ENCODE measurements at places on chromosomes 1 and 21. TPM values are rescaled to one million over a fixed set of nuclear protein-coding genes. Genes with fewer than 3 reads are reported as not detected.

GRCh38 chr1:16088351-16088911 lies 15.0 kb upstream of the FAM131C start:
- no peak for DNase-seq

The CXADR gene
- polyA plus RNA-seq = 45.6 TPM

The OR2T2 gene
- polyA plus RNA-seq = not detected

- no peak for DNase-seq
Measured at GRCh38 chr1:54865238-54866073, 21.5 kb downstream of the DHCR24 start.

GRCh38 chr1:231792634-231793033 lies 166.0 kb downstream of the DISC1 start:
- no peak for DNase-seq

The NBPF6 gene
- polyA plus RNA-seq = not detected

GRCh38 chr1:210394281-210394821 lies 65.6 kb downstream of the HHAT start:
- DNase-seq = no peak

The RGS13 gene
- not detected for polyA plus RNA-seq

DNA sequence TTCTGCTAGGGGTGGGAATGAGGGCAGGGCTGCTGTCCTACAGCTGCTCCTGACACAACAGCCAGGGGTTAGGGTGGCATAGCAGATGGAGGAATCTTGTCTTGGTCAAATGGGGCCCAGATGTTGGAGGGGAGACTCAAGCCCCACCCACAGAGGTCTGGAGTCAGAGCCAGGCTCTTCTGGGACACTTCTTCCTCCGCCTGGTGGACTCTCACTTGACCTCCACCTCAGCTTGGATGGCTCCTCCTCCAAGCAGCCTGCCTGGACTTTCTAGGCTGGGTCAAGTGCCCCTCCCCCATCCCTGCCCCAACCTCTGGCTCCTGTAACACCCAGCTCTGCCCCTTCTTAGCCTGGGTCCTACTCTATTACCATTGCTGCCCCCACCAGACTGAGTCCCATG lies 35.5 kb downstream of the EPHA2 start:
- DNase-seq = no peak

The TNNT2 gene
- 3.1 TPM for polyA plus RNA-seq

- DNase-seq = no peak
Measured at GRCh38 chr1:226051365-226051764, 11.2 kb upstream of the H3-3A start.

DNA sequence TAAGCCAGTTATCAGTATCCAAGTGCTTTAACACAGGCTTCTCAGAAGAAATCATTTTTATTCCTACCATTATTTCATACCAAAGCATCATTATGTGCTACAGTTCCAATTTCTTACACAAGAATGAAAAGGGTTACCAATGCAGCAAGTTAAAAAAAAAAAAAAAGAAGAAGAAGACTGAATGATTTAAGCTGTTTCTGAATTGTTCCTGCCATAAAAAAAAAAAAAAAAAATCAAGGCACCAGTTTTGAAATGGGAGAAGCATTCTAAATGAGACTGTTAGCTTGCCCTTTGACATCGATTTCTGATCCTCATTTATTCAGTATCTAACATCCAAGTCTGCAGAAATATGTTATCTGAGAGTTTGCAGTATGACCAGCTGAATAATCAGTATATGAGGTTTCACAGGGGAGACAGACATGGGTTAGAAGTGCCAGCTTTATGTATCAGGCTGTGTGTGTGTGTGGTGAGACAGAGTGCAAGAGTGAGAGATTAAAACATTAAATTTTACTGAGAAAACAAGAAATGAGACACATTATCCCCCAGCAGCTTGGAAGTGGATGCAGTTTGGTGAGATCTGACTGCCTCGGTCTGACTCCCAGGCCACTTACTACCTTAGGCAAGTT lies 105.8 kb downstream of the COLGALT2 start:
- DNase-seq = no peak
